ENCODE measurements at places on chromosomes 2 and 18. TPM values are rescaled to one million over a fixed set of nuclear protein-coding genes. Genes with fewer than 3 reads are reported as not detected.

GRCh38 chr18:76979111-76979751 is 153.4 kb downstream of the MBP start:
- DNase-seq: no peak

DNA sequence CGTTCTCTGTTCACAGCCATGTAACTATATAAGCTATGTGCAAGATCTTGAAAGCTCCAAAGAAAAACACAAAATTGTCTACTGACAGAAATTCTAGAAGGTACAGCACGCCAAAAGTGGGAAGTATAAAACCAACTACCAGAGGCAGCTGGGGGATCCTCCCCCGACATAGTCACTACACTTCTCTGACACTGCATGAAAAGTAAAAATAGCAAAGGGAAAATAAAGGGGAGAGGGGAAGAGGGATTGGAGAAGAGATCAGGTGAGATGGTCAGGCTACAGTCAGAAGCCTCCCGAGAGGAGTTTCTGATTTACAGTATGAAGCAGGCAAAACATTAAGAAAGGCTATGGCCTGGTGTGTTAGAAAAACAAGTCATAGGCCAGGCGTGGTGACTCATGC is 39.8 kb upstream of the PCBP1 start:
- no peak for DNase-seq

Gene PROC
- total RNA-seq: not detected

GRCh38 chr18:41992066-41992465 is 37.0 kb downstream of the PIK3C3 start:
- no peak for DNase-seq

Gene GLI2
- 1.7 TPM for total RNA-seq

DNA sequence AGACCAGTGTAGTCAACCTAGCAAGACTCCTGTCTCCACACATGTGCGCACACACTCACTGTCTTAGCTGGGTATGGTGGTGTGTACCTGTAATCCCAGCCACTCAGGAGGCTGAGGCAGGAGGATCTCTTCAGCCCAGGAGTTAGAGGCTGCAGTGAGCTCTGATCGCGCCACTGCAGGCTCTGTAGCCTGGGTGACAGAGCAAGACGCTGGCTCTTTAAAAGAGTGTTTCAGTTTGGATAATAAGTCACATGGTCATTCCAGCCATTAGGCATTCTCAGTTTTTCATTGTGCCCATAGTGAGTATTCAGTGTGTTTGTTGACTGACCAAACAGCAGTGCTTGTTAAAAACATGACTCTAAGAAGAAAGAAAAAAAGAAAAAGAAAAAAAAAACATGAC is 31.0 kb downstream of the RAB10 start:
- no peak for DNase-seq

Gene GCA
- total RNA-seq: 5.5 TPM
